ENCODE measurements at places on chromosomes 3 and 15.

DNA sequence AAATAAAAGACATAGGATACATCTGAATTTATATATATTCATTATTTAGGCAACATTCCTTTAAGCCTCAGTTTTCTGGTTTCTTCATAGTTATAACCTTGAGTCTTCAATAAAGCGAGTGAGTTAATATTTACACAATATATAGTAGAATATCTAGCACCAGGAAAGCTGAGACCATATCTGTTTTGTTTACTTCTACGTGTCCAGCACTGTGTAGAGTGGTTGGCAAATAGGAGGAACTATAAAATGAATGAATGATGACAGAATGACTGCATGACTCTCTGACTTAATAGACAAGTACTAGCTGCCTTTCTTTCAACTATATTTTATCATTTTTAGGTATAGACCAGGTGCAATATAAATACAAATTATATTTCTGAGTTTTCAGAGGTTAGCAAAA is 197.8 kb upstream of the RBMS3 start:
- DNase-seq = no peak

DNA sequence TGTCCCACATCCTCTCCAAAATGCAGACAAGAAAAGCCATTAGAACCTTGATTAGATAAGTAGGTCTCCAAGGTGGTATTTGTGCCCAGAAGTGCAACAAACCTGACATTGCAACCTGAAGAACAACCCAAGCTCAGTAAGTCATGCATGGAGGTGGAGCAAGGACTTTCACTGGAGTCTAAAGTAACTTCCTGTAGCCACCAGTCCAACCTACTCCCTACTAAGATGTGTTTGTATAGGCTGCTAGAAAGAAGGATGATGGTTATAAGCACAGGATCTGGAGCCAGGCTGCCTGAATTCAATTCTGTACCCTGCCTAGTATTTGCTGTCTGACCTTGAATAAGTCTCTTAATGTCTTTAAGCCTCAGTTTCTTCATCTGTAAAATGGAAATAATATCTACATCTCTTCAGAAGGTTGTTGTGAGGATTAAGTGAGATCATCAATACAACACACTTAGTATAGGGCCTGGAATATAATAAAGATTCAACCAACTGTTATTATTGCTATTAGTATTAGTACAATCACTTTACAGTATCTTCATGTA is 32.3 kb downstream of the HDC start:
- no peak for DNase-seq

DNA sequence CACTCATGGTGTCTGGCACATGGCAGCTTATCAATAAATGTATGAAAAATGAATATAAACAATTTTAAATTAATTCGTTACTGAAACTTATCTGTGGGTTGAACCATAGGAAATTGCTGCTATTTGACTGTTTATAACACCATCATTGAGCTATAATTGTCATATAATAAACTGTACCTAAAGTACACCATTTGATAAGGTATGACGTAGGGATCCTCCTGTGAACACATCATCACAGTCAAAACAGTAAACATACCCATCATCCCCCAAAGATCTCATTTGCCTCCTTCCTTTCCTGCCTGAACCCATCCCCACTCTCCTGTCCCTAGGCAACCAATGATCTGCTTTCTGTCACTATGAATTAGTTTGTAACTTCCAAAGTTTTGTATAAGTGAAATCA is 151.0 kb upstream of the SLC2A2 start:
- no peak for DNase-seq

- peak; percentile 75 for DNase-seq
These were observed 17.3 kb downstream of the ABHD5 start for GRCh38 chr3:43707998-43708397.

- DNase-seq = peak; percentile 12
These were observed 160.4 kb downstream of the VGLL3 start for GRCh38 chr3:86830566-86830965.

GRCh38 chr3:42014921-42015533 is 53.1 kb upstream of the ULK4 start:
- DNase-seq = no peak
